ENCODE measurements at places on chromosomes 1 and 21.

GRCh38 chr1:74222701-74223100, 12.5 kb upstream of the TNNI3K start:
- no peak for DNase-seq

DNA sequence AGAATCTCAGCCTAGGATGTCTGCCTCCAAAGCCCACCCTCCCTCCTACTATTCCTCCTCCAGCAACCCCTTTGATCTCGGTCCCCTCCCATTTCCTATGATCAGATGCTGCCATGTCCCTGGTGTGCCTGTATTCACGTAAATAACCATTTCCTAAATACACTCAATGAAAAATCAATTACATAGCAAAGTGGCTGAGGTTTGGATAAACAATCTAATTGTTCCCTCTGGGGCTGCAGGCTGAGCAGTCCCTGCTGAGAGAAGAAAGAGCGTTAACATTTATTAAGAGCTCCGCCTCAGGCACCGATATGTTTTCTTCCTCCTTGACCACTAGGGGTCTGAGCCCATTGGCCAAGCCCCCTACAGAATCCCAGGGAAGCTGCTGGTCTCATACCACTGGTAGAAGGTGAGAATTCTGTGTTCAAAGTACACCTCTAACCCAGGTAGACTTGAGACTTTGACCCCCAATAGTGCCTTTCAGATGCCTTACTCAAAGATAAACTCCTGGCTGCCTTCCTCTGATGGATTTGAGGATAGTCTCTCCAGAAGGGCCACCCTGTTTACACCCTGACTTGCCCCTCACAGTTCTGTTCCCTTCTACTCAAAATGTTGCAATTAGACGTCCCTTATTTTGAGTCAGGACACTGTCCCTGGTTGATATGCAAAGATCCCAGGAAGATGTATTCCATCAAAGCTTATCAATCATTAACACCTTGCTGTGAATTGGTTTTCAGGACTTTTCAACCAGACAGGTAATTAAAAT, 33.9 kb upstream of the CAMK1G start:
- DNase-seq, result no peak

- no peak for DNase-seq
These were observed 27.5 kb upstream of the COL9A2 start for GRCh38 chr1:40344597-40344996.

GRCh38 chr1:109935451-109935900, 24.8 kb downstream of the CSF1 start:
- no peak for DNase-seq

DNA sequence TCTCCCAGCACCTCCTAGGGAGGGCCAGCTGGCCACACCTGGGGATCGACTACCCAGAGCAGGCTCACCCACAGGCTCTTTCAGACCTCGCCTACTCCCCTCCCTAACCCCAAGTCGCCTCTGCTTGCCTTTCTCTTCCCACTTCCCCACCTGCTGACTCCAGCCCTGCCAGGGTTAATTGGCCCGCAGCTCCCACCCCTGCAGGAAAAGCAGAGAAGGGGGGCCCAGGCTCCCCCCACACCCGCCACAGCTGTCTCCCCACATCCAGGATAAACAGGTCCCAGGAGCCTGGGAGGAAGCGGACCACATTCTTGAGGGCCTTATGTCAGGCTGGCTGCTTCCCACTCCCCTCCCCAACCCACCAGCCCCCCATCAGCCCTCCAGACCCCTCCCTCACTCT, 45.0 kb downstream of the TAS1R2 start:
- no peak for DNase-seq

GRCh38 chr1:187477103-187477502, 648.4 kb downstream of the PLA2G4A start:
- no peak for DNase-seq

GRCh38 chr1:35535243-35535642, 22.0 kb downstream of the KIAA0319L start:
- no peak for DNase-seq

DNA sequence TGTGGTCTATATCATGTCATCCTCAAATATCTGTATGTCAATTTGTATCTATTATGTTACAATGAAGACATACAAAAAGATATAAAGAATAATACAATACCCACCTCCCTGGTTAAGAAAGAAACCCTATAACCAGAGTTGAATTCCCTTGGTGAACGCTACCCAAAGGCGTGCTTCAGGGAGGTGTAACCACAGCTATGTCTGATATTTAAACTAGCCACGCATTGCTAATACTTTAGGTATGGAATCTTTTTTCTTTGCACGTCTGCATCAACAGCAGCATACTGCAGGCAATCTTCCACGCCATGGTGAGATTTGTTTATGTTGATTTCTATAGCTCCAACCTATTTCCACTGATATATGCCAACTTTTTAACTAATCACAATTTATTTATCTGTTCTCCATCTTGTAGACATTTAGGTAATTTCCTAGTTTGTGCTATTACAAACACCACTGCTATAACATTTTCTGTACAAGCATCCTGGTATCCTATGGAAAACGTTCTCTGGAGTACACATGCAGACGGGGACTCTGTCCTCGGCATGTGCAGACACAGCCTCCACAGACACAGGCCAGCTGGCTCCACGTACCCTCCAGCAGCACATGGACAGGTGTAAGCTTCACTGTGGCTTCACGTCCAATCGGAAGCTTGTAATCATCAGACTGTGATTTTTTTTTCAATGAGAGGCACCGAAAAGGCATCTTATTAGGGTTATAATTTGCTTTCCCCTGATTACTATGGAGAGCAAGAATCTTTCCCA, 58.5 kb downstream of the HSF2BP start:
- no peak for DNase-seq

GRCh38 chr1:107058245-107059032, 2.0 kb downstream of the PRMT6 start:
- no peak for DNase-seq

- no peak for DNase-seq
These were observed 11.8 kb downstream of the DCLRE1B start for GRCh38 chr1:113916974-113917373.

DNA sequence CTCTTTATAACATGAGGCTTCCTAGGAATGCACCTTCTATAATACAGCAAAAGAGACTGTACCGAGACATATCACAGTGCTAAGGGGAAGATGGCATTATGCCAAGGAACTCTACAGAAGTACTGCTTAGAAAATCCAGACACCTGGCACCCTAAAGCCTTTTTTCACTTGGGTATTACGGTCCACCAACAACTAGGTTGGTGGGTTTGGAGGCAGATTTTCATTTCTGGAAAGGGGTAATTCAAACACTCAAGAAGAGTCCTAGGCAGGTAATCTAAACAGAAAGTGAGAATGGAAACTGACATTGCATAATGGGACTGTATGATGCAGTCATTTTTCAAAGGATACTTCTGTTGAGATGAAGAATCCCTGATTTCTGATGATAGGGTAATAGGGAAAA, 19.6 kb downstream of the SCMH1 start:
- no peak for DNase-seq

DNA sequence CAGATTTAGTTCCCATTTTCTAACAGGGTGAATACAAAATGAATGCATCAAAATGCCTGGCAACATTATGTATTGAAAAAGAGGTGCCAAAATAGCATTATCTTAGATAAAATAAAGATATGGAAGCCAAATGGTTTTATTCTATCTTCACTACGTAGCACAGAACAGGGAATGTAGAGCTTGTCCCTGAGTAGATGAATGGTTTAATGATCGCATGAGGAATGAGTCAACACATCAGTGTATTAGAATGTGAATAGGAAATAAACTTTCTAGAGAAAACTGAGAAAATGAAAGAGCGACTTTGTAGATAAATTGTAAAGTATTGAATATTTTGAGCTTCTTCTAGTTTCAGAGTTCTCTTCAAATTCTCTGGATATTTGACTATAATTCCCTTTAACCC, 74.3 kb downstream of the BRINP3 start:
- no peak for DNase-seq

DNA sequence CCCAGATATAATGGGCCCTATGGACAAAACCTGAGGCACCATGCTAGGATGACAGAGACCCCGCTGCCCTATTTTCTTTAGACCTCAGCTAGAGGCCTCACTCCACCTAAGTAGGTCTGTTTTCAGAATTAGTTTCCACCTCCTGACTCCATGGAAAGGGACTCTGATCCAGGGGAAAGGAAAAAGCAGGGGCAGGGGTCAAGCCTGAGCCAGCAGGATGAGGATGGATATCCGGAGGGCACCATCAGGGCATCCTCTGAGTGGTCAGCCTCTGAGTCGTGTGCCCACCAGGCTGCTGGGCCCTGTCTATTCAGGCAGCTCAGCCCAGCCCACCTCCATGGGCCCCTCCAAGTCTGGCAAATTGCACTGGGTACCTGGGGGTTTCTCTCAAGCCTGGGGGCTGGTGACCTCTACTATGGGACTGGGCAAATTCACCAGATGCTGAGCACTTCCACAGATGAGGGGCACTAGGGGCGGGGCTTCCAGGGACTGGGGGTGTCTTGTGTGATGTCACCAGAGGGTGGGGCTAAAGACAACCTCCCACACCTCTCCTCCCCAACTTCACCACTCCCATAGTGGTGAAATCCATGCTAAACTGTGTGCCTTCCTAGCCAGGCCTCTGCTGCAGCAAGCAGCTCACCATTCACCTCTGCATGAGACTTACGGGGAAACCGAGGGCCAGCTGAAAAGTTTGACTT, 5.5 kb downstream of the PAQR7 start:
- no peak for DNase-seq

DNA sequence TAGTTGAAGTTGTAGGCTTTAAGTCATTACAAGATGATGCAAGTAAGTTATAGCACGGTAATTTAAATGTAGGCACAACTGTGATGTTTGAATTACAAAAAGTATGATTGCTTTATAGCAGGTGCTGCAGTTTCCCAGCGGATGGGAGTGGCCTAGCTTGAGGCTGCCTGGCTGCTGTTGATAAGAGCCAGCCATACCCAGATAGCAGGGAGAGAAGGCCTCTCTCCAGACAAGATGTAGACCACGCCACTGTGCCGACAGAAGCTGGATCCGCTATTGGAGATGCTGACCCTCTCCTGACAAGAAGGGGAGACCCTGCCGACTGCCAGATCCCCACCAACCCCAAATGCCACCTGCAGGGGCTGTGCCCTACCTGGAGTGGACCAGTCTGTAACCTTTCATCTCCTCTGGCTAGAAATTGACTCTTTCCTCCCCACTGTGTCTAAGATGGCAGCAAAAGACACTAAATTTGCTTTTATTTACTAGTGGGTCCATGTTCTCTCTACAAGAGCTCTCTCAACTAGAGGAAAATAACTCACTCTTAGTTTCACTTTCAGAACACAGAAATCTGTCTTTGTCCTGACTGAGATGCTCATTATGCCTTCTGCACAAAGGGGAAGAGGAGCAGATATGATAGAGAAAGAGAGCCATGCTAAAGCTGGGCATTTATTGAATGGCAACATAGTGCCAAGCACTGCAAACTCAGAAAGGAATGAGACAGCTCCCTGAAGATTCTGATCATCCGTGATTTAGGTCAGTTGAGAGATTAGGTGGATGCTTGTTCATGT, 127.9 kb downstream of the URB2 start:
- DNase-seq, result no peak

GRCh38 chr1:178513278-178513983, 522 bp downstream of the TEX35 start:
- no peak for DNase-seq

DNA sequence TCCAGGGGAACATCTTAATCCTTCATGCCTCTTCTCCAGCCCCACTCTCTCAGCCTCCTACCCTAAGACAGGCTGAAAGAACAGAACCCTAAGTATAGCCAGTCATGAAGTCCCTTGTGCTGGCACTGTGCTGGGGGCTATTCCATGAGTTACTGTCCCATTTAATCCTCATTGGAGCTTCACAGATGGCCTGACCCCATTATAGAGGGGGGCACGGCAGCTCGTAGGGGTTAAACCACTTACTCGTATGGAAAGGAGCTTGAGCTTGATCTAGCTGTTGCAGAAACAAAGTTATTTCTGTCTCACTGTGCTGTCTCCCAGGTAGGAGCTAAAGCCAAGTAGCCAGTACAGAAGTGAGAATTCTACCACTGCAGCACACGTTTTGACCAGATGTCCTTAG, 203.2 kb upstream of the COA6 start:
- no peak for DNase-seq

GRCh38 chr1:5935026-5935425, 57.2 kb downstream of the NPHP4 start:
- DNase-seq, result no peak

DNA sequence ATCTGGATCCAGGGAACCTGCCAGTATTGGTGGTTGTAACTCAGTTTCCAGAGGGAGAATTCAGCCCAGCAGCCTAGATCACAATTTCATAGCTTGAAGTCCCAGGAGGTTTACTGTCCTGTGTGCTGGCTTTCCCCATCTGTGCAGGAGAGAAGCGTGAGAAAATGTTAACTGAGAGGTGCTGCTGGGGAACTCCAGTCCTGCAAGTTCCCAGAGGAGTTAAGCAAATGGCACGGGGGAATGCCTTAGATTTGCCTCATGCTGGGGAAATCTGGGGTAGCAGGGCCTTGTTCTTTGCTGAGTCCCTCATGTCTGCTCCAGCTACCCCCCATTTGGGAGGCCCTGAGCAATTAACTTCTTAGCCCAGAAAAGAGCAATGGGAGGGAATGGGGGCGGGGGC, 25.1 kb upstream of the SLAMF6 start:
- DNase-seq, result no peak

DNA sequence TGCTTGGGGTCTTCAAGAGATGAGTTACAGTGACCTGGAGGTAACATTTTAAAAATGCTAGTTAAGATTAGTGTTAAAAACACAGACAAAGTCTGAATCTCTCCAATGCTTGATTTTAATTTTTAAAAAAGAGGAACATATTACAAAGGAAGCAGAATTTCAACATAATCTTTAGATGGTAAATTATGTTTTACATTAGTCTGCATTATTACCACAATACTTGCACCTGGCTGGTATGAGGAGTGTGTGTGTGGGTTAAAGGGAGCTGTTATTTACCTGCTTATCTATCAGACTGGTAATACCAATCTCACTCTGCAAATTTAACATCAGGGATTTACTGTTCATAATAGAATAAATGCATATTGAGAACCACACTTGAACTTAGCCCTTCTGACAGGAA, 10.3 kb upstream of the KCNJ15 start:
- DNase-seq, result no peak

Data from anterior cingulate cortex (tissue), 58 donors.